ENCODE measurements at places on chromosomes 13 and 19.
A peak's percentile ranks its signal among the peaks of the same experiment; 100 is the strongest.

- DNase-seq, result no peak
Measured at GRCh38 chr19:31496076-31496475, 146.8 kb upstream of the TSHZ3 start.

- DNase-seq, result no peak
Measured at GRCh38 chr19:2978166-2978767, 903 bp downstream of the TLE6 start.

- no peak for DNase-seq
Measured at GRCh38 chr19:54029930-54030490, 33.7 kb downstream of the VSTM1 start.

DNA sequence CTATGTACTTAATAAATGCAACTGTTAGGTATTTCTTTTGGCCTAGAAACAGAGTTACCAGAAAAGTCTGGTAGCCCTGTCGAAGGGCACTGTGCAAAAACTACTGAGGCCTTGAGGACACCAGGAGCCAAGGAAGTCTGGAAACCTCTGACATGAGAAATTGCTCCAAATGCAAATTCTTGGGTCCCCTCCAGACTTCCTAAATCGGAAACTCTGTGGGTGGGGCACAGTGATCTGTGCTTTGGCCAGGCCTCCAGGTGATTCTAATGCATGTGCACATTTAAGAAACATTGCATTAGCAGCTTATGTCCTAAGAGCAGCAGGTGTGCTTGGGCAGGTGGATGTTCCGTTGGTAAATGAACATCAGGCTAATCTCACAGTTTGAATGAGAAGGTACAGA lies 50.0 kb downstream of the STARD13 start:
- DNase-seq, result no peak

DNA sequence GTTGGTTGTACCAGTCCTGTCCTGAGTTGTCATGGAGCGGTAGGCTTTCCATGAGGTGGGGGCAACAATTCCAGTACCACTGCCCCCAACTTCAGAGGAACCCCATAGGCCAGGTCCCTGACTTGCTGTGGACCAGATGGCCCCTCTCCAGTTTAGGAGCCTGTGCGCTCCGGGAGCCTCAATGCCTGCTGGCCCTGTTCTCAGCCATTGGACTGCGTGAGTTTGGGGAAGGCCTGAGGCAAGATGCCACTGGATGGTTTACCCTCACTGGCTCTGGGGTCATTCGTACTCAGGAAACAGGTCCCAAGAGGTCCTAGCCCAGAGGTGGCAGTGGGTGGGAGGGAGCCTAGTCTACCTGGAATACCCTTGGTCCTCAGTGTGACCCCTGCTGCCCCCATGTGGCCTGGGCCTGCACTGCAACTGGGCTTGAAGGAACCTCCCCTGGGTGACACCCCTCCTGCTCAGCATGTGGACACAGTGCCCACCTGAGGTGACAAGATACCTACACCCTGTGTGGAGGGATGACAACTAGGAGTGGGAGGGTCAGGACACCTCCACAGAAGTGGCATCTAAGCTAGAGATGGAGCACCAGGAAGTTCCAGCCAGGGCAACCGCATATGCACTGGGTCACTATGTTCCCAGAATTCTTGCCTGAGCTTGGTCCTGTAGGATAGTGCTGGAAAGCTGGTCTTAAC lies 6.0 kb upstream of the PRR19 start:
- DNase-seq, result peak; percentile 15

DNA sequence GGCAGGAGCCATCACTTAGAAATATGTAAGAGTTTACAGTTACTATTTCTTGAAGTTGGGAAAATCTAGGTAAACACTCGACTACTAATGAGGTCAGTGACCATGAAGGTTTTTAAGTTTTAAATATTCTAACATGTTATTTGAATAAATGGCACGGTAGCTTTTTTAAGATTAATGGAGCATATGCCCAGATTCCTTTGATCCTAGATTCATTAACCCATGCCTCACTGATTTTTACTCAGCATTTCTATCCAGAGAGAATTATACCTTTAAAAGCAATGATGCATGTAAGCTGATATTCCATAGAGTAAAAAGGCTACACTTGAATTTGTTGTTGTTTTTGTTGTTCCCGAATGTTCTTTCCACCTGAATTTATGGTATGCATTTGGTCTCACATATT lies 541.4 kb downstream of the DACH1 start:
- DNase-seq, result no peak

GRCh38 chr19:801861-802497 lies 4.7 kb downstream of the PTBP1 start:
- DNase-seq, result no peak
